ENCODE measurements at places on chromosomes 7 and 10.
A peak's percentile ranks its signal among the peaks of the same experiment; 100 is the strongest.

DNA sequence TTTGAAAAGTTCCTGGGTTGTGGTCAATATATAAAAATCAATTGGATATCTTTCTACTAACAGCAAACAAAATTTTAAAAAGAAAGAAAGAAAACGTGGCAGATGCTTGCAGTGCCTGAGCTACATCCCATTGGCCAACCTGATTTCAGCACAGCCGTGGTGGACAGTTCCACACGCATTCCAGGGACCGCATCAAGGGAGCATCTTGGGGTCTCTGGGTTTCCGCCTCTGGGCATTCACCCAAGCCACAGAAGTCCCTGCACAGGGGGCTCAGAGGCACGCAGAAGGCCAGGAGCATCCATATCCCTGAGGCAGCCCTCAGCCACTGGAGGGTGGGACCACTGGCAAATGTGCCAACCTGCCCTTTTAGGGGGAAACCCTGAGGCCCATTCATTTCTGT is 254.5 kb upstream of the RNF32 start:
- no peak for DNase-seq

DNA sequence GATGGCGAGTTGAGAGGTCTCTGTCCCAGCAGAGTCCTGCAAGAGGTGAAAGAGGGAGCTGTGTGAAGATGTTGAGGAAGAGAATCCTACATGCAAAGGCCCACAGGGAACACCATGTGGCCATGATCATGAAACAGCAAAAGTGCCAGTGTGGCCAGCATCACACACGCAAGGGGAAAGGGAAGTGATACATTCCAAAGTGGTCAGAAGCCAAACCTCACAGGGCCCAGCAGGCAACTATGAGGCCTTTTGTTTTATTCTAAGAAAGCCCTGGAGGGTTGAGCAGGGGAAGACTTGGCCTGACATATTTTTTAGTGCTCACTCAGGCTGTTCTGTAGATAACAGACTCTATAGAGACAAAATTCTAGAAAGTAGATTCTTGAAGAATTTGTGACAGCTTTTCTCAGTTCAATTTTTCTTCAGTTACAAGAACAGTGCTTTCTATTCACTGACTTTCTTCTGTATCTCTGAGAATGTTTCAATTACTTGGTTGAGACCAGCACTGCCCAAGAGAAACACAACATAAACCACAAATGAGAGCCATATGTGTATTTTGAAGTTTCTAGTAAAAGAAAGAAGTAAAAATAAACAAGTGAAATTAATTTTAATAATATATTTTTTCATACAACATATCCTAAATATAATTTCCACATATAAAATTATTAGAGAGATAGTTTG is 82.3 kb downstream of the HTR7 start:
- DNase-seq: no peak

DNA sequence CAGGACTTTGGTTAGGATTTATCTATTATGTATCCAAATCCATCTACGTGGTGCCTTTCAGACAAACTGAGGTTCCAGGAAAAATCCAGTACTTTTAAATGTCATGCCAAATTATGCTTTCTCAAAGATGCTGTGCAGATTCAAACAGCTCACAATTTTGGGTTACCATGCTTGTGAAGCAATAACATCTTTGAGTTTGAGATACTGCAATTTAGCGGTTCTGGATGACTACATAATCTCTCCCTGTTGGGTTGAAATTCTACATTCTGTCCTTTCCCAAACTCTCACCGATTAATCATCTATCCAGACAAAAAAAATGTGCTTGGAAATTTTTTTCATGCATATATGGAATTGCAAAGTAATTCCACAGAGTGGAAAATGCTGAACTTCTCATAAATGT is 3.5 kb downstream of the RHOBTB1 start:
- no peak for DNase-seq

DNA sequence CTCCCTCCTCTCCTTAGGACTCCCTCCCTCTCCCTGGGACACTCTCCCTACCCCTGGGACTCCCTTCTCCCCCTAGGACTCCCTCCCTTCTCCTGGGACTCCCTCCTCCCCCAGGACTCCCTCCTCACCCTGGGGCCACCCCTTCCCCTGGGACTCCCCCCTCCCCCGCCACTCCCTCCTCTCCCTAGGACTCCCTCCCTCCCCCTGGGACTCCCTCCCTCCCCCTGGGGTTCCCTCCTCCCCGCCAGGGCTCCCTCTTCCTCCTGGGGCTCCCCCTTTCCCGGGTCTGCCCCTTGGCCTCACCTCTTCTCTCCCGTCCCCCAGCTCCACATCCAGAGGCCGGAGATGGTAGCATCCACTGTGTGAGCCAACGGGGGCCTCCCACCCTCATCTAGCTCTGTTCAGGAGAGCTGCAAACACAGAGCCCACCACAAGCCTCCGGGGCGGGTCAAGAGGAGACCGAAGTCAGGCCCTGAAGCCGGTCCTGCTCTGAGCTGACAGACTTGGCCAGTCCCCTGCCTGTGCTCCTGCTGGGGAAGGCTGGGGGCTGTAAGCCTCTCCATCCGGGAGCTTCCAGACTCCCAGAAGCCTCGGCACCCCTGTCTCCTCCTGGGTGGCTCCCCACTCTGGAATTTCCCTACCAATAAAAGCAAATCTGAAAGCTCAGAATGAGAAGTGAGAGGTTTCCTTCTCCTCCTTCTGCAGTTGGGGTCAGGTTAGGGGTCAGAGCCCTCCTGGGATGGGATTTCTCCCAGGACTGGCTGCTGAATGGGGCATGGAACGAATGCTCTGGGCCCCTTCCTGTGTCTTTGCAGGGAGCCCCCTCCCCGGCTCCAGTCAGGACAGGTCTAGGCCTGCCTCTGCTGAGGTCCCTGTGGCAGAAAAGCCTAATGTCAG is 1.4 kb upstream of the MUC17 start:
- DNase-seq: no peak

DNA sequence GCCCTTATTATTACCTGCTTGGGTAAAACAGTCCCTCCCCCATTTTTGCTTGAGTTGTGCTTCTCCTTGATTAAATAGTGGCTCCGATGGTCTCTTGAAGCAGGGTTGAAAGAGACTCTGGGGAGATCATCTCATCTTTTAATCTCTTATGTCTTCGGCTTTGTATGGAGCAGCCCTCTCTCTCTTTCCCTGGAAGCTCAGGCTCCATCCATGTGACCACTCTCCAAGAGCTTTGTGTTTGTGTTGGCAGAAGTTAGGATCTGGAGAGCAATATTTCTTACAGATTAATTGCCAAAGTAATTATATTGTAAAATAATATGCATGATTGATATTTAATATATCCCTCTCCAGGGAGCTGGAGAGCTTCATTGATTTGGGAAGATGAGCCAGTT is 76.9 kb downstream of the LRRC4 start:
- no peak for DNase-seq

DNA sequence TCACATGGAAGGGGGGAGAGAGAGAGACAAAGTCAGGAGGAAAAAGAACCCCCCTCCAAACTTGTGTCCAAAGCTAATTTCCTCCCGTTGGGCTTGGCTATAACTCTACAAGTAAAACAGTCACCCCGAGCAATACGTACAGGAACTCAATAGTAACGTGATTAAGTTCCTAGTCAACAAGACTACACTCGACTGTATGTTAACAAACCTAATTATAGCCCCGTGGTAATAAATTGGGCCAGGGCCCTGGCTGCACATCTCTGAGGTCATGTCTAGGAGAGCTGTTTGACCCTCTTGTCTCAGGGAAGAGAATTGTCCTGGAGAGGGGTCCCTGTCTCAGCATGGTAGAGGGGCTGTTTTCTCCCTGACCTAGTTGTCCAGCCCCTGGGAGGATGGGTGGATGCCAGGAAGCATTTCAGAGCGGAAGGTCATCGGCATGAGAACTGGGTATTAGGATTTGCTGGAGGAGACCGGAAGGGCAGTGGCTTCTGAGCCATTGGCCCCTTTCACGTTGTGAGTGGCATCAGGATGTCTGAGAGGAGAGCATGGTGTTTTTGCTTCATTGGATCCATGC is 60.2 kb upstream of the COMTD1 start:
- no peak for DNase-seq

GRCh38 chr10:124592736-124593430 is 131.3 kb downstream of the LHPP start:
- no peak for DNase-seq

GRCh38 chr7:116955340-116955739 is 2.0 kb downstream of the ST7 start:
- no peak for DNase-seq

- DNase-seq: peak; percentile 84
These were observed 16.1 kb upstream of the GPR146 start for GRCh38 chr7:1028044-1028770.

- no peak for DNase-seq
These were observed 384.4 kb downstream of the TNS3 start for GRCh38 chr7:47197486-47197885.

DNA sequence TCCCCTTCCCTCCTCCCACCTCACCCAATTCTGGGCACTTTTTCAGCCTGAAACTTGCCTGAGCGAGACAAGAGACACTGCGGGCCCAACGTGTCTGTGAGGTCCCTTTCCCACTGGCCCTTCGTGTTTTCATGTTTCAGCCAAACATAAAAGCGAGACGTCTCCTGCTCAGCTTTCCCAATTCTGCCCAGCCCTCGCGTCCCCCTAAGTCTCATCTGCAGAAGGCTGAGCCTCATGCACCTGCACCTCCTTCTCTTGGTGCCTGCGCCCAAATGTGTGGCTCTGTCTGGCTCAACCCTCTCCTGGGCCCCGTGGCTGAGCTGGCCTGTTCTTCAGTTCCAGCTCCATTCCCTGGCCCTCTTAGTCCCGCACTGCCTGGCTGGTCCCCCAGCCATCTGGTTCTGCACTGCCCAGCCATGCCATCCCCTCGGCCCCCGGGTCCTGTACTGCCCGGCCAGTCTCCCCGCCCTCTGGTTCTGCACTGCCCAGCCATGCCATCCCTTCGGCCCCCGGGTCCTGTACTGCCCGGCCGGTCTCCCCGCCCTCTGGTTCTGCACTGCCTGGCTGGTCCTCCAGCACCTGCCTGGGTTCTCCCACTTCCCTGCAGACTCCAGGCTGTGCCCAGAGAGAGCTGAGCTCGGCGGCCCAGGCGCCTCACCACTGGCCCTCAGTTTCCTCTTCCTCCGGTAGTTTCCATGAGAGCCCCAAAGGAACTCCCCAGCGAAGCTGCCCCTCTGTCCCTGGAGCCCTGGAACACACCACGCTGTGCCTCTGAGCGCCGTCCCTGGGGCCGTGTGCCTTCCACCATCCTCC is 224.1 kb downstream of the DNAJB6 start:
- no peak for DNase-seq

- no peak for DNase-seq
These were observed 302.1 kb downstream of the ADK start for GRCh38 chr10:74453169-74453568.

DNA sequence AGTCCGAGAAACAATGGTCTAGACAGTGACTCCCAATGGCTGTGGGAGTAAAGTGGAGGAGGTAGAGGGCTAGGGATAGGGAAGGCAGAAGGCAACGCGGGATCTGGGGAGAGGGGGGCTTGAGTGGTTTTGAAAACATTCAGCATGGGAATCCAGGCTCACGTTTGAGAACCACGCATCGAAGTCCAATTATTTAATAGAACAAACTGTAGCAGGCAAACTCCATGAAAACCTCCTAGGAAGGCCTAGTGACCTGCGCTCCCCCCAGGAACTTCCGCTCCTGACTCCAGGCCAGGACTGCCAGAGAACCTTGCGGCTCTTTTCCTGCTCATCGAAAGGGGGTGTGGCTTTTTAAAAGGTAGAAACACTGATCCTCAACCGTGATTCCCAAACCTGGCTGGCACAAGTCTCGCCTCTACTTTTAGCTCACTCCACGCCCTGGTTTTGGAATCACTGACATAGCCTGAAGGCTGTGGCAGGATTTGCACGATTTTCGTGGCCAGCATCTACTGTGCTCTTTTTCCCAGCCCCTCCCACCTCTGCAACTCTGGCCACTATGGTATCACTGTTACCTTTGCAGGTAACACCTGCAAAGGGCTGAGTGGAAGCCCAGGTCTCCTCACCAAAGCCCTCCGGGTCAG is 43.4 kb downstream of the MYOF start:
- no peak for DNase-seq

- peak; percentile 30 for DNase-seq
These were observed 97.3 kb downstream of the CLEC2L start for GRCh38 chr7:139620676-139621344.

DNA sequence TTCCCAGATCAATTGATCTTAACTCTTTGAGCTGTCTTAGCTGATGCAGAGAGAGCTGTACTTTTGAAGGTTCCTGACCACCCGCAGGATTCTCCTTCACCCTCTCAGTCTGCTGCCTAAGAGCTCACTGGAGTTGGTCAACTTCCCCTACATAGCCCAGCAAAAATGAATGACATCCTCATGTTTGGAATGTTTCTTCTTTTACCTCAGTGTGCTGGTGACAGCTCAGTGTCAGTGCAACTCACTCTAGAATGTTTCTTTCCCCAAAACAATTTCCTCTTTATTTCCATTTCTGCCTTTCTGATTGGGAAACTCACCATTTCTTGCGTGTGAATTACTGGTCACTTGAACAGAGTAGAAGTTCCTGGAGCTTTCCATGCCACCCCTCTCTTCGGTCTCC is 48.7 kb downstream of the LSMEM1 start:
- DNase-seq: no peak

- no peak for DNase-seq
These were observed 938.7 kb upstream of the PHF14 start for GRCh38 chr7:10034843-10035556.

DNA sequence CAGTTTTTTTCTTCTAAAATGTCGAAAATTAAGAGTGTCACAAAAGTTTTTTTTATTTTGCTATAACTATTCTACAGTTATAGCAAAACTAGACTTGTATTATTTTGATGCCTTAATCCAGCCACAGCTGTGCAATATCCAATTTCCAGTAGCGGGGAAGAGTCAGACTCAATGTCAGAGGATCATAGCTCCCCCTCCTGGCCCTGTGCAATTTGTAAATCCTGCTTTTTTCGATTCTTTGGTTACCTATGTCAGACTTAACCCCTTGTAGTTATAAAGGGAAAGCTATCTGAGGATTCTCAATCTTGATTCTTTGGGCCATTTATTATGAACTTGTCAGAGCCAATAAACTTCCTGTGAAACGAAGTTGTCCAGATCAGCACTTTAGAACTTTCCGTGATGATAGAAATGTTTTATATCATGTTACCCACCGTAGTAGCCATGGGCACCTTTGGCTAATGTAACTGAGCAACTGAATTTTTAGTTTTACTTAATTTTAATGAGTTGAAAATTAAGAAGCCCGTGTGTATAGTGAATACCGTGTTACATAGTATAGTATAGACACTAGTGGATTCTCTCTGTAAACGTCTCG is 87.7 kb upstream of the PRKCQ start:
- DNase-seq: no peak

- no peak for DNase-seq
These were observed 5.4 kb downstream of the FAM171A1 start for GRCh38 chr10:15365692-15366091.

DNA sequence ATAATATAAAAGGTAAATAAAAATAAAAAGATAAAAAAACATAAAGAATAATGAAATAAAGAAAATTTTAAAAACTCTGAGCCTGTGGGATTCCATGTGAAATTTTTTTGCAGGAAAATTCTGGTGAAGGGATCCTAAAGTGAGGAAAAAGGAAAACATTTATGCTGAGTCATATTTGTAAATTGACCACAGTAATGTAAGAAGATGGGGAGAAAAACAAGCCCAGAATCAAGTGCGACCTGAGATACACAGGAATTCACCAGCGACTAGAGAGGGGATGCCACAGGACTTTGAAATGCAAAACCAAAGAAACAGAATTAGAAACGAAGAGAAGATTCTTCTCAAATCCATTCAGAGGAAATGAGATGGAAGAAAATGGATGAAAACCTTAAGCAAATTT is 133.8 kb upstream of the PFKP start:
- DNase-seq: no peak

GRCh38 chr10:121260377-121260776 is 337.9 kb downstream of the FGFR2 start:
- DNase-seq: no peak

Data from stimulated activated CD4-positive, alpha-beta T cell treated with anti-CD3 and anti-CD28 coated beads, Interleukin-1b, Interleukin-23, amount 100 ng/mL, for 24 hours (primary cell).